Suppressor macrophage treated with lipopolysaccharide for 4 hours (primary cell): ENCODE measurements at places on chromosomes 2 and 18.

- no peak for DNase-seq
Observed at GRCh38 chr2:28080911-28081310, 190.4 kb downstream of the BABAM2 start.

DNA sequence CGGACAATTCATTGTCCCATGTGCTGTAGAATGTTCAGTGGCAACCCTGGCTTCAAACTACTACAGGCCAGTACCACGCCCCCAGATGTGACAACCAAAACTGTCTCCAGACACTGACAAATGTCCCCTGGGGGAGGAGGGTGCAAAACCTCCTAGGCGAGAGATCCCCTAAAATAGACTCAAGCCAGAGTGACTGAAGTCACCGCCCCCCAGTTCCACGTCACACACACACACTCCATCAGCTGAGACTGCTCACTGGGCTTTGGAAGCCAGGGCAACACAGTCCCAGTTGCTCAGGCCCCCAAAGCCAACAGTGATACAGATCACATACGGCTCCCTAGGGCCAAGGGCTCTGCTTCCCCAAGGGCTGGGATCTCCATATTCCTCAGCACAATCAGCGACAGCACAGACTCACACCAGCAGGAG is 19.1 kb downstream of the HDAC4 start:
- peak; percentile 63 for DNase-seq

GRCh38 chr2:234930397-234930796 is 21.4 kb upstream of the SH3BP4 start:
- DNase-seq, result no peak

GRCh38 chr2:235677937-235678336 is 184.1 kb downstream of the AGAP1 start:
- no peak for DNase-seq

DNA sequence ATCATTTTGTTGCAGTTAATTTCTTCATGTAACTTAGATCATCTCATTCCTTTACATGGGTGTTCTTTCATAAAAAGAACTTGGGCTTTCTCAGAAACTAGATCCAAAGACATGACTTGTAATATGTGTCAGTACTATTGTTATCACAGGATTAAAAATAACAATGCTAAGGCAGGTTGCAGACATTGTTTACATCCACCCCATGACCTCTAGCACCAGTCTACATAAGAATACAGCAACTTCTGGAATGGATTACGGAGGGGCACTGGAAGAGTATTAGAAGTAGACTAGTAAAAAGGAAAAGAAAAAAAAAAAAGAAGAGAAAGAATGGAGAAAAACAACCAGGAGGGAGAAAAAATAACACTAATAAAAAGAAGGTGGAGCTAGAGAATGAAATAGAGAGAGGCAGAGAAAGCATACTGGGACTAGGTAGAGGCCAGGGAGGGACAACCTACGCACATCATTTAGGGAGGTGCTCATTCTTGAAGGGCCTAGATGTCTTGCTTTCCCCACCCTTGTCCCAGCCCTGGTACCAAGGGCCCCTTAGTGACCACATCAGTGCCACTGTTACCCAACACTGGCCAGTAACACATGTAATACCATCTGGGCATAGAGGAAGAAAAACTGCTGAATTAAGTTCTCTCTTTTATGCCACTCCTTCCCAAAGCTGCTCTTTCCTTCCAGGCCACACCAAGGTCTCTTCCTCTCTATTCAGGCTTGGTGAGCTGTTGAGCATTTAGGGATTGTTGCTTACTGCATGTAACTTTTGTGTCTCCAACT is 70.6 kb upstream of the KLF7 start:
- DNase-seq, result peak; percentile 81

GRCh38 chr18:63477968-63478367 is 1.2 kb downstream of the SERPINB5 start:
- no peak for DNase-seq

DNA sequence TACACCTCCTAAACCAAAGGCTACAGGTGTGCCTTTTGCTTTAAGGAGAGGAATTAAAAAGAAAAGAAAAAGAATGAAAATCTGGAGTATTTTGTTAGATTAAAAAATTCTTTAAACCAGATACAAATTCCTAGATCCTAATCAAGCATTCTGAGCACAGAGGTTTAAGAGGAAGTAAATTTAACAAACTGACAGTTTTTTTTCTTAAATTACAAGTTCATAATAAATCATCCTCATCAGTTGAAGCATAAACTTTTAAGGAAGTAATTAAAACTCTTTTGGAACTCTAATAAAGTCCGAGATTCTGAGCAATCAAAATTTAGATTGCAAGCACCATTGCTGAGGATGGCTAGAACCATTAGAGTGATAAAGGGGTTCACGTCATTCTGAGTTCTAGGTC is 75.1 kb downstream of the POLE4 start:
- DNase-seq, result no peak

GRCh38 chr2:207616185-207616584 is 9.0 kb downstream of the METTL21A start:
- no peak for DNase-seq
